ENCODE measurements at places on chromosomes 5 and 9.

DNA sequence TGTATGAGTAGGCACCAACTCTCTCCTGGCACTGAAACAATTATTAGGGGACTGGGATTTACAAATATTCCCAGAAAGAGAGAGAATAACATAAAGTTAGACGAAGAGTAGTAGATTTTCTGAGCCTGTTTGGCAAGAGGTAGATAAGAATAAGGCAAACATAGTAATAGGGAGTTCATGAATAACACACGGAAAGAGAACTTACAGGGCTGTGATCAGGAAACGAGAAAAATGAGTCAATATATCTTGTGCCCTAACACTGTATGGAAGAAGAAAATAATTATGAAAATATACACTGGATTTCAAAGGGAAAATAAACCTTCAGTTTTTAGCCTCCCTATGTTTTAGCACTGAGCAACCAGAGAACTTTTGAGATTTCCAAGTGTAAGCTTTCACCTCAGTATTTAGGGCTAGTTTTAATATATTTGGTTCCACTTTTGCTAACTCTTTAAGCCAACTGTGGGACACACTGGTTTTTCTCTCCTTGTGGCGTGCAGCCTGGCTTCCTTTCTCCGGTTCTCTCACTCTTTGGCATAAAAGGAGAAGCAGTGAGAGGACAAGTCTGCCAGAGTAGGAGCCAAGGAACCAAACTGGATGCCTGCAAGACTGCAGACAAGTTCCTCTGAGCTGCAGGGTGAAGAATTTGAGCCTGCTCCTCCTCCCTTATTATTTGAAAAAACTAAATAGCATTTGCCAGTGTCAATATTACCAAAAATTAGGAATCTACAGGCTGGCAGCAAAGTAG, 6.6 kb upstream of the KCNN2 start:
- no peak for DNase-seq

DNA sequence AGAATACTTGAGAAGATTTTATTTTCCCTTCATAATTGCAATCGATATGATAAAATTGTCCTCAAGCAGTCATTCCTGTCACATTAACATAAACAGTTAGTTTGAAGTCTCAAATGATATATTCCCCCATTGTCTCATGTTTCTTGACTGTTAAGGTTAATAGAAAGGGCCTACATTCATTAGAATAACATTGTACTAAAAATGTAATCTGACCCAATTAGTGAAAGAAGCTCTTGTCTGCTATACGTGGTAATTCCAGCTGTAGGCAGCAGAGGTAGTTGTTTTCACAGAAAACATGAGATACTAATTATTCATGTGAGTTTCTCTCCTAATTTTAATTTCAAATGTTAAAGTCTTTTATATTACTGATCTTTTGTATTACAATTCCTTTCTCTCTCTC, 25.9 kb upstream of the AP3B1 start:
- no peak for DNase-seq

DNA sequence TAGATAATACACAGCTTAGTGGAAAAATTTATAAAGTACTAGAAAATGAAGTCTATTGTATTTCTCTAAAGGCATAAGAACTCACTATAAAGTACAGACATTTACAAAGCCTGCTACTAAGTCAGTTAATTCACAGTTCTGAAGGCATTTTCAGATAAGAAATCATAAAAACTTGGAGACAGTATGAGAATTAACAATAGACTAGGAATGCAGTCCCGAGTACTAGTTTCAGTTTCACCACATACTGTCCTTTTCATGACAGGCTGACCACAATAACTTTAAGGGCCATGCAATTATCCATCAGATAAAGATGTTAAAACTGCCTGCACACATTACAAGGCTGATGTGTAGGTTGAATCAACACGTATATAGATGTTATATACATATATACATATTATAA, 362.6 kb upstream of the SMC2 start:
- DNase-seq, result no peak

DNA sequence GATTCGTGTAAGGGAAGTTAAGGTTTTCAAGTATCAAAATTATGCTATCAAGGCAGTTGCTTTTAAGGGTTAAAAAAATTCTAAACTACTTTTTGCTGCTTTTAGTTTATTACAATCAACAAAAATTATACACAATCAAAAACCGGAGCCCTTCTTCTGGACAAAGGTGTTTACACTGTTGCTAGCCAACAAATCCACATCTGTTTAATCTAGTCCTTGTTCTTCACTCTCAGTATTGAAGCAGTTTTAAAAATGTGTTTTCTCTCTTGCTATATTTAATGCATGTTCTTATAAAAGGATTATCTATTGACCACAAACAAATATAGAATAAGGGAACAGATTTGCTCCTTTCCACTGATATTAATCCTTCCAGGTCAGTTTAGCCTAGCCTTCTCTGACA, 2.5 kb downstream of the FEM1C start:
- no peak for DNase-seq

DNA sequence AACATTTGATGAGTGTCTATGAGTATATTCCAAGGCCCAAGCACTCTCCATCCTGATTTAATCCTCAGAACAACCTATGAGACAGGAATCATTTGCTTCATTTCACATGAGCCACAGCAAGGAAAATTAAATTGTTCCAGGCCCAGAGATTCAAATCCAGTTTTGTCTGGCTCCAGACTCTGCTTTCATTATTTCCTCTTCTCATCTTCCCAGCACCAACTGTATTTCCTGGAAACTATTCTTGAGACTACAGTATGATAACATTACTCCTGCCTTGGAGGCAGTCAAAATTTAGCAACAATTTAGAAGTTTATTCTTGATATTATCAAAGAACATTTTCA, 194.5 kb downstream of the ZNF608 start:
- DNase-seq, result no peak

GRCh38 chr9:133759946-133760345, 21.8 kb upstream of the SARDH start:
- no peak for DNase-seq

DNA sequence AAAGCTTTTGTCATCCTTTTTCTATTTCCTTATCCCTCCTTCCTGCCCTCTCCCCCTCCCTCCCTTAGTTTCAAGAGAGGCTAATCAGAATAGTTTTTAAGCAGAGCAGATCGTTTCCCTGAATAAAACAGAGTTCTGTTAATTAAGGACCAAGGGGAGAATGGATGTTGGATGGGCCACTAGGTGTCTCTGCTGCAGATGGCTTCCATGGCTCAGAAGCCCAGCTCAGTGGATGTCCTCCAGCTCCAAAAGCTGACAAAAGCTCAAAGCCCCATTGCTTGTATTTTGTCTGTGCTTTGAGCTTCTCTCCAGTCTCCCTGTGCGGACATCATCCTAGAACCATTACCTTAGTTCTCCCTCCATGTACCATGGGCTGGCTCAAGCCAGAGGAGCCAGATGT, 21.0 kb upstream of the NPR3 start:
- no peak for DNase-seq

- no peak for DNase-seq
Measured at GRCh38 chr9:6764523-6764922, 6.8 kb downstream of the KDM4C start.

DNA sequence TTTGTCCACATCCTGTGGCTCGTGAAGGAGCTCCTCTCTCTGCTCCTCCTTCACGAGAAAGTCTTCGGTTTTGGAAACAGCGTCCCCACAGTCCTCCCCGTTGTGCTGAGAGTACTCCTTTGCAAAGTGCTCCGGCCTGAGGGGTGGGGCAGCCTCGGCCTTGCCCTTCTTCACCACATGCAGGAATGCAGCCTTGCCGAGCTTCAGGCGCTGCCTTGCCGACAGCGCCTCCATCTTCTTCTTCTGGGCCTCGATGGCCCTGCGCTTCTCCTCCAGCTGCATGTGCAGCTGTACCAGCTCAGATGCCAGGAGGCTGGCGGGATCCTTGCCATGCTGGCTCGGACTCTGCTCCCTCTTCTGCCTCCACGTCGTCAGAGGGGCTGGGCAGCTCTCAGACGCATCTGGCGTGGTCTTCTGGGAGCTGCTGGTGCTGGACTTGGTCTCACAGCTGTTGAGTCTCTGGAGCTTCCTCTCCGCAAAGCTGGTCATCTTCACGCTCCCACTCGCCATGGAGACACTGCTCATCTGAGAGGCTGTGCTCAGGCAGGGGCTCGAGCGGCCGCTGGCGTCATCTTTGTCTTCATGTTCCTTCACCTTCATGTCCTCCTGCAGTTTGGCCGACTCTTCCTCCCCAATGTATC, 85.5 kb downstream of the CAMSAP1 start:
- DNase-seq, result no peak

- no peak for DNase-seq
Measured at GRCh38 chr9:134839455-134840125, 41.0 kb upstream of the FCN2 start.

DNA sequence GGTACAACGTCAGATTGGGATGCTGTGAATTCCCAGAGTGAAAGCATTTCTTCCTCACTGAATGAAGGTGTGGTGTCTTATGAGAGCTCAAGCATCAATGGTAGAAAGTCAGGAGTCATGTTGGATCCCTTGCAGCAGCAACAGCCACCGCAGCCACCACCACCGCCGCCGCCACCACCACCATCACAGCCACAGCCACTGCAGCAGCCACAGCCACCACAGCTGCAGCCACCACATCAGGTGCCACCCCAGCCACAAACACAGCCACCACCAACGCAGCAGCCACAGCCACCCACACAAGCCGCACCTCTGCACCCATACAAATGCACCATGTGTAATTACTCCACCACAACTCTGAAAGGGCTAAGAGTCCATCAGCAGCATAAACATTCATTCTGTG, 62.4 kb downstream of the ZNF462 start:
- no peak for DNase-seq

DNA sequence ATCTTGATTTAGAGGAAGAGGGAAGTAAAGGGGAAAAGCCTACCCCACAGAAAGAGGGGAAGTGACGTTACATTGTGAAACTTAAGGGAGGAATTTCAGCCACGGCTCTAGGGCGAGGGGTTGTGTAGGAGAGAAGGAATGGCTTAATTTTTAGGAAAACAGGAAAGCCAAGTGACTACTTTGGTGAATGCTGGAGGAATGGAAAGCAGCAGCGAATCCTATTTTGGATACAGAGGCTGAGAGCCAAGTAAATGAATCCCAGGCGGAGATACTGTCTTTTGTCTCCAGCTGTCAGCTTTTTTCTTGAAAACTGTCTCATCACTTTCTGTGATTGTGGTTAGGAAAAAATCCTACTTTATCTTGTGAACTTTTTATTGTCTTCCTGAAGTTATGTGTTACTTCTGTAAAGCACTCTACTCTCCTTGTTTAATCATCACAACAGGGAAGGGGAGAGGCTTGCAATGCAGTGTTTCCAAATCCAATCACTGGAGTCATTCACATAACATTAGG, 188.4 kb downstream of the TSSK1B start:
- no peak for DNase-seq

GRCh38 chr9:113556877-113557593, 93.5 kb downstream of the RGS3 start:
- no peak for DNase-seq

DNA sequence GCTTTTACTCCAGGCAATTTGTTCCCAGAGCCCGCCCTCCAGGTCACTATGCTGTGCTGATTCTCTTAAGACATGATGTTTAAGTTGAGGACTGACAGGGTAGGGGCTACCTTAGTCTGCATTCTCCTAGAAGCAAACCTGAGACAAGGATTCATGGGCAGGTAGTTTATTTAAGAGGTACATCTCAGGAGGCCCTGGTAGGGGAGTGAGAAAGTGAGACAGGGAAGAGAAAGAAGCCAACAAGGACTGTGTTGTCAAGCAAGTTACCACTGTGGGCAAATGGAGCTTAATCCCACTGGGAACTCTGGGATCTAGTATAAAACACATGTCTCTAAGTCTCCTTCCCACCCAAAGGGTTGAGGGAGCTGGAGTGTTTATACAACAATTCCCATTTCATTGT, 43.6 kb upstream of the FSTL4 start:
- DNase-seq, result no peak

DNA sequence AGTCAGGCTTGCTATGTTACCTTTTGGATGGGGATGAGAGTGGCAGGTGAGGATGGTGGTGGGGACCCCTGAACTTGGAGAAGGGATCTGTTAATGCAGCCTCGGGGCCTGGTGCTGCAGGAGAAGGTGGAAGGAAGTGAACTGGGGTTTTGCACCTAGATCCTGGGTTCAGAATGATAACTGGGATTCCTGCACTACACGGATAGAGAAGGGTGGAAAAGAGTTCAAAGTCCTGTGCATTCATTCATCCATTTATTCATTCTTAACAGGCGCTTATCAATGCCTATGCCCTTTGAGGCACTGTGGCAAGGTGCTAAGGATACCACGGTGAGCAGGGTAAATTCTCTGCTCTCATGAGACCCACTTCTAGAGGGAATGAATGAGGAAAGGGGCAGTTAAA, 41.7 kb upstream of the TJP2 start:
- DNase-seq, result no peak

DNA sequence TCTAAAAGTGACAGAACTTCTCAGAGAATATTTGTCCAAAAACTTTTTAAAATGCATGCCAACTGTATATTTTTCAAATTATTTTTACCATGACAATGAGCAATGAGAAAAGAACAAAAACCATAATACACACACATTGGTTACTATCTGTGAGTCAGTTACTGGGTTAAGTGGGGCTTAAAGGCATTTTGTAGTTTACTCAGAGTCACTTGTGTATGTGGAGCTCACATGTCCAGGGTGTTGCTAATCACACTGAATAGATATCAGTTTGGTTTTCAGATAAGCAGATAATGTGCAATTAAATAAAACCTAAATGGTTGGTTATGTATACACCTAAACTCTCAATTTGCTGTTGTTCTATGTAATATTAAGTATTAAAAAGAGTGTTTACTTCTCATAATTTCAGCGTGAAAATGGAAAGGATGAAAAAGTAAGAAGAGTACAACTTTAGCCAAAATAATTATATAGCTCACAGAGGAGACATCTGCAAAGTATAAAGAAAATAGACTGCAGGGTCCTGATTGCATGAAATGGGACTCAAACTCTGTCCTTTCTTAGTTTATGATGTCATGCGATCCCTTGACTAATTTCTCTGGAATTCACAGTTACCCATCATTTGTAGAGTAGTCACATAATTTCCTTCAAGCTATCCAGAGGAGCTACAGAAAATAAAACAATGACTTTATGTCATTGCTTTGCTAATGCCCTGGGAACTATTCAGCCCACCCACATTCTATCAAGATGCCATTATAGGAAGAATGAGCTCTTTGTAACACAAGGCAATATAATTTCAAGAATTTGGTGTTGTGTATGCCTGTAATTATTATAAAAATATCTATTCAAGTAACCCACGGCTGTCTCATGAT, 388.0 kb upstream of the ZNF608 start:
- no peak for DNase-seq

GRCh38 chr9:36803961-36804360, 230.1 kb downstream of the PAX5 start:
- DNase-seq, result no peak

- DNase-seq, result no peak
Measured at GRCh38 chr5:145912594-145912993, 23.8 kb upstream of the SH3RF2 start.

GRCh38 chr5:173472164-173472563, 143.9 kb upstream of the STC2 start:
- no peak for DNase-seq

DNA sequence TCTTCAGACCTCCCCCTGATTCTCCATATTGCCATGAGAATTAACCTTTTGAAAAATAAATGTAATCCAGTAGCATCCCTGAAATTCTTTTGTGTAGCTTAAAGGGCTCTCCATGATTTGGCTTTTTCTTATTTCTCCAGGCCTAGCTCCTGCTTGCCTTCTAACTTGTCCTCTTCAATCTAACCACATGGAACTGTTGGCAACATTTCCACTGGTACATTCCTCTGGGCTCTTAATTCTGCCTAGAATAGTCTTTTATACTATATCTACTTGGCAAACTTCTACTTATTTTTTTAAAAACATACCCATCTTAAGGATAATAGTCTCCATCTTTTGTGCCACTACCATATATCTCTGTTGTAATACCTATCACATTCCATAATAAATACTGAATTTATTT, 54.1 kb downstream of the GNG10 start:
- no peak for DNase-seq

Data from islet precursor cell (in vitro differentiated cells).